Stimulated activated effector memory CD8-positive, alpha-beta T cell treated with anti-CD3 and anti-CD28 coated beads, Interleukin-12 subunit alpha, Interleukin-12 subunit beta, amount 100 ng/mL, for 72 hours (primary cell): ENCODE measurements at places on chromosomes 1 and 21.

DNA sequence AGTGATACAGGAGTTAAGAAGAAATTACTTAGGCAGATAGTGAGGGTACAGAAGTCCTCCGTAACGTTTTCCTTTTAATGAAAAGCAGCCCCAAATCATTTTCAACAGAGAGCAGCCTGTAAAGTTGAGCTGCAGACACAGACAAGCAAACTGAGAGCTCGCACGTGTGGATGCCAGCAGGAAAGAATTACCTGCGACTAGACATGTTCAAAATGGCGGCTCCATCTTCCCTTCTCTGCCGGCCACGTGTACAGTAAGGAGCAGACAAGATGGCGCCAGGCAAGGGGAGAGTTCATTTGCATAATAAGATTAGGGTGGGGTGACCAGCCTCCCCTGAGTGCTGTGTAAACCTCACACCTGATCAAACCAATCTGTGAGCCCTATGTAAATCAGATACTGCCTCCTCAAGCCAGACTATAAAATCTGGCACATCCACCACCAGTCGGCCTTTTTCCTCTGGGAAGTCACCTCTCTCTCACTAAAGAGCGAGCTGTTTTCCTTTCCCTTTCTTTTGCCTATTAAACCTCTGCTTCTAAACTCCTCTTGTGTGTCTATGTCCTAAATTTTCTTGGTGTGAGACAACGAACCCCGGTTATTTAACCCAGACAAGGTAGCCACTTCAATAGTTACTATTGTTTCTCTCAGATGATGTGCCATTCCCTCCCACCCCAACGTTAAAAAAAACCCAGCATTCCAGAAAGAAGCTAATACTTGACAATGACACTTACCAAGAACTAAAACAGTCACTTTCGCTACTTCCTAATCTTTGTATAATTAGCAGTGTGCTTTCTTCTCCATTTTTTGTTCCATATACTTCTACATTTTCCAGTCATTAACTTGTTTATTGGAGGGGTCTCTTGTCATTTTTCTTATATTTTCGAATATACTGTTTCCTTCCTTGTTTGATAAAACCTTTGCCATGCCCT lies 27.4 kb downstream of the DUSP10 start:
- DNase-seq, result no peak

GRCh38 chr1:229887043-229887822 lies 179.8 kb upstream of the GALNT2 start:
- no peak for DNase-seq

GRCh38 chr1:147236959-147237791 lies 5.3 kb upstream of the CHD1L start:
- no peak for DNase-seq

DNA sequence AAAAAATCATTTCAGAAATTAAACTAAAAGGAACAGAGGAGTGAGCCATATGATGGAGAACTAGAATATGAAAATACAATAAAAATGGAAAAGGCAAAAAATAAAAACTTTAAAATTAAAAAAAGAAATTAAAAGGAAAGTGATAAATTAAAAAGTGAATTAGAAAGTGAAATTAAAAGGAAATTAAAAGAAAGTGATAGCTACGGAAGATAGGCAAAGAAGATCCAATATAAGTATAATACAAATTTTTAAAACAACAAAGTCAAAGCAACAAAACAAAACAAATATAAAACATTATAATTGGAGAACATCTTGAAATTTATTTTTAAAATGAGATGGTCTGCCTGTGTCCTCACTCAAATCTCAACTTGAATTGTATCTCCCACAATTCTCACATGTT lies 165.8 kb downstream of the GPATCH2 start:
- no peak for DNase-seq

- DNase-seq, result no peak
Measured at GRCh38 chr1:62194651-62195544, at the start of gene L1TD1. L1TD1 (plus strand) TSS chr1:62194849; CDS start chr1:62206629, 11,780 bp downstream.

- no peak for DNase-seq
Measured at GRCh38 chr1:54927472-54928240, 40.7 kb upstream of the DHCR24 start.

- DNase-seq, result no peak
Measured at GRCh38 chr1:40241362-40241761, 6.4 kb upstream of the TMCO2 start.

- DNase-seq, result no peak
Measured at GRCh38 chr1:158327481-158327880, 3.9 kb downstream of the CD1B start.

DNA sequence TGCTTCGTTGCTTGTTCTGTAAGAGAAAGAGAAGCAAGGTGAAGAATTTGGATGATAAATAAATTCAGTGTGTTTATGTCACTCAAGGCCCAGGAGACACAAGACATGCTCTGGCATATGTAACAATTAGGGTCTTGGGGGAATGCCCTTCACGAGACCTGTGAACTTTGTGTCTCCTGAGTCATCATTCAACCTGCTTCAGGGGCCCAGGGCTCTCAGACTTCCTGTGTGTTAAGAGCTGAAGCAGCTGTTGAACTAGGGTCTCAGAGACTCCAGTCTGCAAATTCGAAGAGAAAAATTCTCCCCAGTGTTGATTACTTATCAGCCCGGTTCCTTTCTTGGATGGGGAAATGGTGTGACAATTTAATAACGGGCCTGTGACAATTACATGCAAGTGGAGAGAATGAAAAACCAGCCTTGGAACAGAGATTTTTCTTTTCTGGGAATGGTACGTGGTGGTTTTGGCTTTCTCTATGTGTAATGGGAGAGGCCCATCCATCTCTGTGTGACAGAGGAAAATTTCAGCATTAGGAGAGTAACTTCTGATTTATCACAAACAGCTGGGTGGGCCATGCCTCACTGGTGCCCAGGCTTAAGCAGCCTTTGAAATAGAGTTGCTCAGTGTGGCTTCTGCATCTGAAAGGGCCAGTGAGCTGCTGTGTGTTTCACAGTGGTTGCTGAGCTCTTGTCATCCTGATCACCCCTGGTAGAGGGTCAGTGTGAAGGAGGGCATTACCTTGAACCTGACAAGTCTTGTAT lies 22.4 kb downstream of the HUNK start:
- DNase-seq, result no peak
